ENCODE measurements at places on chromosomes 1 and 21.

- no peak for DNase-seq
Measured at GRCh38 chr1:40606978-40607377, 58.5 kb downstream of the RIMS3 start.

- DNase-seq = no peak
Measured at GRCh38 chr1:40593449-40594186, 62.2 kb downstream of the ZNF684 start.

DNA sequence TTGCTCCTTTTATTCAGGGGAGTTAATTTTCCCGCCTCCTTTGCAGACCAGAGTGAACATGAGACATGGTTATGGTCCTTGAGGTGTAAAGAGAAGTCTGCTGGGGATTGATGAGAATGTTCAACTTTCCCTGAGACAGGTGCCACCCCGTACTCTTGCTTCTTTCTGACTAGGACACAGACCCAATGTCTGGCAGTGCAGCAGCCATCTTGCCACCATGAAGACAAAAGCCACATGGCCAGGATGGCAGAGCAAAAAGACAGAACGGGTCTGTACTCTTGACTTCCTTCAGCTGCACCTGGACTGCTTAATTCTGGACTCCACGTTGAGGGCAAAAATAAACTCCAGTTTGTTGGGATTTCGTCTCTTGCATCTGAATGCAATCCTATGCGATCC, 54.1 kb downstream of the KLHDC7A start:
- DNase-seq = no peak

DNA sequence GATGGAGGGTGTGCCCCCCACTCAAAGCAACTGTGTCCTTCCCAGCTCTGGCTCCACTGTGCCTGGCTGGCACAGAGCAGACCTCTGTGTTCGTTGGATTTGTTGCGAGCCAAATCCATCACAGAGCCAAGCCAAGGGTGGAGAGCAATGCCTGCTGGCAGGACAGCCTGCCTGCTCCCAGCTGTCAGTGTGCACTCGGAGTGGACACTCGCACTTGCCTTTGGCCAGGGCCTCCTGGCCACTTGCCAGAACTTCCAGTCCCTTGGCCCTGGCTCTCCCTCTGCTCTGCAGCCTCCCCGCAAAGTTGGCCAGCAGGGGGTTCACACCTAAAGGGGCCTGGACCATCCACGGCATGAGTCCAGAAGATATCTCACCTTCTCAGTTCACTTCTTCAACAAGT, 16.4 kb downstream of the HEYL start:
- no peak for DNase-seq

DNA sequence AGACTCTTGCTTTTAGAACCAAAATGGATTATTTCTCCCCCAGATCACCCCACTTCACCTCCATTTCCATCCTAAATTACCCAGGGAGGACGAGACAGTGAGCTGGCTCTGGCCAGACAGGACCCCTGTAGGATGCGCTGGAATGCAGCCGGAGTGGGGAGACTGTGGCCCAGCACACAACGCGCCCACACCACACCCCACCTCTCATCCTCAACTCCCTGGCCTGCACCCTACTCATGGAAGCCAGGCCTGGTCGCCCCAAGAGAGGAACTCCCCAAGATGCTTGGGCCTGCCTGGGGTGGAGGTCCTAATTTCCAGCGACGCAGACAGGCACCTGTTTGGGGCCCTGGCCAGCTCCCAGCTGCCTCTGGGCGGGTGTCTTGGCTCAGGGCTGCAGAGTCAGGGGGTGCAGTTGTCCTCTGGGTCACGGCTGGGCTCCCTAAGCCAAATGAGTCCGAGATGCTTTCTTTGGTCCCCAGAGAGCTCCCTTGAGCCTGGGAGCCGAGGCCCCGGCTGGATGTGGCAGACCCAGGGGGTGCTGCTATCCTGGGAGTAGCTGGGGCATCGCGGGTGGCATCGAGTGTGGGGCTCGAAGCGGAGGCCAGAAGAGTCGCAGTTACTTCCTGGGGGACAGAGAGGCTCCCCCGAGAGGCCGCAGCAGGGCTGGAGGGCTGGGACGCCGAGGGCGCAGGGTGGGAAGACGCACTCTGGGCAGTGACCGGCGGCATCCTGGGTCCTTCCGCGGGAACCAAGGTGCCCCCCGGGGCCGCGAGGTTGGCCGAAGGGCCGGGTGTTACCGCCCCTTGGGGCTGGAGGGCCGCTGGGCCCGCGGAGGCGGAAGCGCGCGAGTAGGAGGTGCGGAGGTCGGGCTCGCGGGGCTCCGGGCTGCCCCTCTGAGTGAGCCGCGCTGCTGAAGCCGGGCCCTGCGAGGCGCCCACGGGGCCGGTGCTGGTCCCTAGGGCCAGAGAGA, 10.4 kb downstream of the CLEC20A start:
- DNase-seq = no peak

GRCh38 chr1:169889871-169890270, 3.8 kb downstream of the SCYL3 start:
- DNase-seq = no peak

GRCh38 chr1:41386196-41386663, 25.0 kb downstream of the FOXO6 start:
- DNase-seq = no peak

- no peak for DNase-seq
Measured at GRCh38 chr1:153393926-153394325, 3.1 kb upstream of the S100A8 start.

GRCh38 chr21:25985990-25986389, 184.6 kb downstream of the APP start:
- no peak for DNase-seq

- peak; percentile 65 for DNase-seq
Measured at GRCh38 chr1:230797942-230798365, 50.8 kb downstream of the CAPN9 start.

DNA sequence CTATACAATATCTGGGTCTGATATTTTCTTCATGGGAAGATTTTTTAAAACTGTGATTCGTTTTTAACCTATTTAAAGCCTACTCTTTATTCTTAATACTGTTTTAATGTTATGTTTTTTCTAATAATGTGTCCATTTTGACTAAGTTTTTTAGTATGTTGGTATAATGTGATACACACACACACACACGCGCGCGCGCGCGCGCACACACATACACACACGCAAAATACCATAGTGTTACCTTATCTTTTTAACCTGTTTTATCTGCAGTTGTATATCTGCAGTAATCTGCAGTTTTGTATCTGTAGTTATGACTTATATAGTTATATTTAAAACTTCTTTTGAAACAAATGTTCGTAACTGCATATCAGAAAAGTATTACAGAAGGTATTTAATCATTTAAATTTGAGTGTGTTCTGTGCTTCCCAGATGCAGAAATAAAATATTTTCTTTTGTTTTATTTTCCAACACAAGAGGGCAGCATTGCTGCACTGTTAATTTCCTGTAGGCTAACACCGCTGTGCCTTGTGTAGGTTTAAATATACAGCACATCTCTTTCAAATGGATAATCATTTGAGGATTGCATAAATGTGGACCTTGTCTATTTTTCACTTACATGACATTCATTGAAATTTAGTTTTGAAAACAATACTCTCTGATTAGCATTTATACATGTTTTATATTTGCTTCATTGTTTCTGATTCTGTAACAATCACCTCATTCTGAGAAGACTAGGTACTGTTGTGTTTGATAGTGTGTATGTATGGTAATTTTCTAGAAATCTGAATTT, 166.1 kb downstream of the PDE4B start:
- peak; percentile 31 for DNase-seq

Data from ACHN (cell line).